ENCODE measurements at places on chromosomes 5 and 9. TPM values are rescaled to one million over a fixed set of nuclear protein-coding genes. Genes with fewer than 3 reads are reported as not detected.

CMYA5 gene
- total RNA-seq = 0.10 TPM

DNA sequence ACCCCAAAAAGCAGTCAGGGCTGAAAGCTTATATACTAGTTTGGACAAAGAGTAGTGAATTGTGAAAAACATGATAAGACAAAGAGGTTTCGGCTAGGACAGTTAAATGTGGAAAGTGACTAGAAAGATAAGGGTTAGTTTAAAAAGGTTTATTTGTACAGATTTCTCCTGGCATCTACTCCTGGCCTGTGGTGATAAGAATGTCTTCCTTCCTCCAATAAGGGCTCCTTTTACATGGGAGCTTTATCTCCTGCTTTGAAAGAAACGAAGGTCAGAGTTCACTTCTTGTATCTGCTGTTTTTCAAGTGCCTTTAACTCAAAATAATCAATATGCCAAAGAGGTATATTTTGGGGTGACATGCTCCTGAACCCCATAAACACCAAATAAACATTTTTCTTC lies 776.1 kb upstream of the COX7C start:
- no peak for DNase-seq

MEGF10 gene
- not detected for total RNA-seq

IFNA2 gene
- not detected for total RNA-seq

DNA sequence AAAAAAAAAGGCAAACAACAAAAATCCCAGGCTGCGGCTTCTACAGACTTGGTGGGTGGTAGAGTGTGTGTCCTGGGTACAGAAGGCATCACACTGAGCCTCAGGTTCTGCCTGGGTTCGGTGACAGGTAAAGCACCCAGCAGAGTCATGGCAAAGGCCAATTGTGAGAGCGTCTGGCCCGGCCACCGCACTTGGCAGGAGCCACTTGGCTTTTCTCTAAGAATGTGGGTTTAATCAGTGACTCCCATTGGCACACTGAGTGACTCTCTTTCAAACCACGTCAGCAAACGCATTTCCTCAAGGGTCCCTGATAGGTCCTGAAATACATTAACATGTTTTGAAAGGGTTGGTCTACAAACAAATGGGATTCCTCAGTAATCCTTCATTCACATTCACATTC lies 17.0 kb downstream of the COL23A1 start:
- no peak for DNase-seq

PCDHGC5 gene
- 0.46 TPM for total RNA-seq

GRCh38 chr5:173807181-173807655 lies 80.9 kb upstream of the CPEB4 start:
- DNase-seq = no peak

GRCh38 chr5:142664636-142665035 lies 21.3 kb downstream of the FGF1 start:
- DNase-seq = no peak

- no peak for DNase-seq
Observed at GRCh38 chr9:88339317-88339716, 48.9 kb upstream of the SPIN1 start.

ARID3C gene
- not detected for total RNA-seq

DNA sequence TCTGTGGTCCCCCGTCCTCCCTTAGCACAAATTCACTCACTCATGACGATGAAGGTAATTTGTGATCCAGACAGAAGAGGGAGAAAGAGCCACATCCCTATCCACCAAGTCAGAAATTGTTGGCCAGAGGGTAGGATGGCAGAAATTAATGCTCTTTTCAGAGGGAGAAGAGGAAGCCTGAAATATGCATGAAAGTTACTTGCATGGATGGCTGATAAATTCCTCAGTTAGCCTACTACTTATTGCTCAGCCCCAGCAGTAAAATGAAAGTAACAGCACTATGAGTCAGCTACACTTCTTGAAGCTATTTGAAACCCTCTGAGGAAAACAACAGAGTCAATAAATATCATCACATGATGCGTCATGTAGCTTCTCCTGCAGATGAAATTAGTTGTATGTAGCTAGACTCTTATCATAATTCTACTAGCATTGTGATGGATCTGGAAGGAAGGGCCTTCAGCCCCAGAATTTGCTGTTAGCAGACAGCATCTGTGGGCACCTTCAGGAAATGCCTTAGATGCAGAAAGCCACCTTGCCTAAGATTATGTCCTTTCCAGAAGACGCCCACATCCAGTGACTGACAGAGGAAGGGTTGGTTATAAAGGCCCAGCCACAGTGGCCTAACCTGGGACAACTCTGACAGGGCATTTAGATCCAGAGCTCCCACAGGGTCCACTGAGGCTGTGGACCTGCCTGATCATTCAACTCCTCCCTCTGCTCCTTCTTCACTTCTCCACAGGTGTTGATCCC lies 81.2 kb upstream of the CCDC112 start:
- DNase-seq = no peak

- no peak for DNase-seq
Observed at GRCh38 chr5:115229606-115230005, 33.1 kb downstream of the PGGT1B start.

DNA sequence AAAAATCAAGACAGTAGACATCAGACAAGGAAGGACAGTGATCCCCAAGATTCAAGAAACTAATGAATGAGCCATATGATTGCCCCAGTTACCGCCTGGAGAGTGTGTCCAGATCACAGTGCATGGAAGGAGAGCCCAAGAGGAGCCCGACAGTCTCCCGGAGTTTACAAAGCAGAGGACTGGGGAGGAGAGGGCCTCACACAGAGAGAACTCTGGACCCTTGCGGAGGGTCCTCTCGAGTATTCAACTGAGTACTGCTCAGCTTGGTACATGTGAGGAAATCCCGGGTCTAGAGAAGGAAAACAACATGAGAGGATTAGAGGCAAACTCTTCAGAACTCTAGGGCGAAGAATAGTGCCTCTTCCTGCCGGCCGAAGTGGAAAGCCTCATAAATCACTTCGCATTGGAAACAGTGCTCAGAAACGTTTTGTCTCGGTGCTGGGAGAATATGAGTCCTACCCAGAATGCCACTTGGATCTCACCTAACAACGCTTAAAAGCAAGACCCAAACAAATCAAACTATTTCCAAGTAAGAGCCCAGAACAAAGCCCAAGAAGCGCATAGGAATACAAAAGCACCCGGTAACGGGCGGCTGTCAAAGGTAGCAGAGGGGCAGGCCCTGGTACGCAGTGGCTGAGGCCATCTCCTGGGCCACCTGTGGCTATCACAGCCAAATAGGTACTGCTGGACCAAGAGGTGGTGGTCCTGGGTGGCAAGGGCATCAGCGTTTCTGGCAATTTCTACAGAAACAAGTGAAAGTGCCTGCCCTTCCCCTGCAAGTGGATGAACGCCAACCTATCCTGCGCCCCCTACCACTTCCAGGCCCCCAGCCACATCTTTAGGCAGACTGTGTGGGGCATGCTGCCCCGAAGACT lies 36.0 kb downstream of the FAM78A start:
- peak; percentile 6 for DNase-seq

DNA sequence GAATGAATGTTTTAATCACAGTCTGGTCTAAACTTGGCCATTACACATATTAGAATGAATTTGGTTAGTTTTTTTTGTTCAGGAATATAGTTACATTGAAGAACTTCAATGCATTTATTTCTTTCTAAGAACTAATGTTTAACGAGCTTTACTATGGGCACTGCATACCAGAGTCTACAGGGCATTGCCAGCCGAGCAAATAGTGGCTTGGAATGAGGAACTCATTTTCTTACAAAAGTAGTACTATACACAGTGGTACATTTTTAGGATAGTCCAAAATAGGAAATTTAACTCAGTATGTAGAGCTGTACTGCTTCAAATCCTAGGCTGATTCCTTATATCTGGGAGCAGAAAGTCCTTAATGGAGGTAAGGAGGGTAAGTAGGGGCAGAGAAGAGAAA lies 155.4 kb downstream of the CARTPT start:
- no peak for DNase-seq

GABRB2 gene
- total RNA-seq = 0.05 TPM

DNA sequence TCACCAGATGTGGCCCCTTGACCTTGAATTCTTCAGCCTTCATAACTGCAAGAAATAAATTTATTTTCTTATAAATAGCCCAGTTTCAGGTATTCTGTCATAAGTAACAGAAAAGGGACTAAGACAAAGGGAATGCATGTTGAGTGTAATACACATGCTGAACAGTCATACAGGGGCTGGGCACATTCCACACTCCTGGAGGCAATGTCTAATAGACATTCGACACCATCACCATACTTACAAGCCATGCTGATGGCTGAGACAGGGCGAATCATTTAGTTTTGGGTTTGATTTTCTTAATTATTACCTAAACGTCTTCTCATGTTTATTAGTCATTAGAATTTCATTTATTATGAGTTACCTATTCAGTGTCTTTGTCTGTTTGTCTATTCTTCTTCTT lies 68.5 kb downstream of the TENT4A start:
- no peak for DNase-seq

NUDT12 gene
- total RNA-seq = 3.5 TPM

All from B cell (primary cell).